ENCODE measurements at places on chromosomes 7 and 10.

DNA sequence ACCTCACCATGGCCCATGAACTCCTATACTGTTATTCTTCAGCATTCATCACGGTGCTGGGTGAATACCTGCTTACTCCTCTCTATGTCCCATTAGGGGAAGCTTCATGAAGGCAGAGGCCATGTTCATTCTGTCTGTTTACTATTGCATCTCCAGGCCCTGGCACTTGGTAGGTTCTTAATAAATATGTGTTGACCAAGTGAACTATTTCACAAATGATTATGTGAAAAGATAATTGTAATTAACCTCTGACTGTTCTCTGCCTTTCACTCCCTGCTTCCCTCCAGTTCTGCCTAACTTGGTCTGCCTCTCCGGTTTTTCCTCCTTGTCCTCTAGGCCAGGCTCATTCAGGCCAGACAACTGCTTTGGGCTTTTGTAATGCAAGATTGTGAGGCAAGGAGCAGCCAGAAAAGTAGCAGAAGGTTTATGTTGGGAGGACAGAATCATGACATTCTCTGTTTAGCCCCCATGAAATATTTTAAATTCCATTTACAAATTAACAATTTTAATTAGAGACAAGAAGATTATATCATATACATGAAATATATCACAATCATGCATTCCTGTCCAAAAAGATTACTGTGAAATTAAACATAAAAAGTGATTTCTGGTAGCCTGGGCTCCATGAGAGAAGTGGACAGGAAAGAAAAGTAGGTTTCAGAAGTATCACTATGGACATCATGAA, 42.1 kb upstream of the PLXNA4 start:
- DNase-seq, result no peak

- DNase-seq, result no peak
These were observed 7.0 kb downstream of the CALML3 start for GRCh38 chr10:5531558-5532306.

DNA sequence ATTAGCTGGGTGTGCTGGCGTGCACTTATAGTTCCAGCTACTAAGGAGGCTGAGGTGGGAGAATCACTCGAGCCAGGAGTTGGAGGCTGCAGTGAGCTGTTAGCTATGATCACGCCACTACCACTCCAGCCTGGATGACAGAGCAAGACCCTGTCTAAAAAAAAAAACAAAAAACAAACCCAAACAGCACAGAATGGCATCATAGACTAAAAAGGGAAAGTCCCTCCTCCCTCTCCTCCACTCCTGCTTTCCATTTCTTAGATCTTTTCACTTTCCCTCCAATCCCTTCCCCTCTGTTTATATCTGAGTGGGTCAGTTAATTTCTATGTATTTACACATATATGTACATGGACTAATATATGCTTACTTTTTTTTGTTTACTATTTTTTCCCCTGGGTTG, 10.4 kb upstream of the PIP4K2A start:
- no peak for DNase-seq

DNA sequence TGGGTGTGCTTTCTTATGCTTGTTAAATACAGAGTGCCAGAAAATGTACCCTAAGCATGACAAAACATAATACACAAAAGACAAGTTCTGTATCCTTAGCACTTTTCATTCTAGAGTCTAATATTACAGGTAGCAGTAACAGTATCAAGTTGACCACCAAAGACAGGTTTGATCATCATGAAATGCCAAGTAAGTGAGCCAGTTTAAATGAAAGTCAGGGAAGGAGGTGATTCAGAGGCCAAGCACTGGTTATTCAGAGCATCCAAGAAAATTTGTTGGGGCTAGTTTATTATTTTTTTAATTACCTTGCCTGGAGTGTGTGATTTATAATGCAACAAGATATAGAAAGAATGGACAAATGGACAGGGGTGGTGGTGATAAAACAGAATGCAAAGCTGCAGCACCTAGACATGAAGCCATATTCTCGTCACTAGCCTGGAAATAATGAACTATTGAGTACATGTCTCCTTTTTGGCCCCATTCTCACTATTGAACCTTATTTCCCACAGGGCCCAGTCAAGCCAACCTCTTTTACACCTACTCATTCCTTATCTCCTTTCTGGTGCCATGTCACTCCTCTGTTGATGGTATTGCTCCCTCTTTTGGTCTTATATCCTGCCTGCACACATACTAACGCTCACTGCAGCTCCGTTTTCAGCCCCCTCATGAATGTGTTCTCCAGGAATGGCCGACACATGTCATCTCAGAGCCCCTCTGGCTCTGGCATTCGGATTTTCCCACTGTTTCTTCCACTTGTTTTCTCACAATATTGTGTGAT, 78.6 kb upstream of the GLCCI1 start:
- DNase-seq, result no peak

- no peak for DNase-seq
These were observed 3.0 kb upstream of the TSPAN14 start for GRCh38 chr10:80451132-80451531.

- DNase-seq, result no peak
These were observed 2.0 kb upstream of the RNF32 start for GRCh38 chr7:156638443-156639077.

GRCh38 chr7:1678081-1678543, 8.0 kb downstream of the ELFN1 start:
- DNase-seq, result no peak

DNA sequence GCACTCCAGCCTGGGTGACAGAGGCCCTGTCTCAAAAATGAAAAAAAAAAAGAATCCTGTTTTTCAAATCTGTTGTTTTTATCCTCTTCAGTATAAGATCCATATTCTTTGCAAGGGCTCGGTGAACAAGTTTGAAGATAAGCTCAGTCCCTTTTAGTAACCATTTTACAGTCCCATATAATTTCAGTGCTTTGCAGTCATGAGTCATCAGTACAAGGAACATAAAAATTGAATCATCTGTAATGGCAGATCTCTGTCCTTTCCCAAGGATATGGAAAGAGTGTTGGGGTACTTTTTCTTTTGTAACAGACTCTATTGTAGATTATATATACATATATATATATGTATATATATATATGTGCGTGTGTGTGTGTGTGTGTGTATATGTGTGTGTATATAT, 52.2 kb upstream of the ZPBP start:
- DNase-seq, result no peak

DNA sequence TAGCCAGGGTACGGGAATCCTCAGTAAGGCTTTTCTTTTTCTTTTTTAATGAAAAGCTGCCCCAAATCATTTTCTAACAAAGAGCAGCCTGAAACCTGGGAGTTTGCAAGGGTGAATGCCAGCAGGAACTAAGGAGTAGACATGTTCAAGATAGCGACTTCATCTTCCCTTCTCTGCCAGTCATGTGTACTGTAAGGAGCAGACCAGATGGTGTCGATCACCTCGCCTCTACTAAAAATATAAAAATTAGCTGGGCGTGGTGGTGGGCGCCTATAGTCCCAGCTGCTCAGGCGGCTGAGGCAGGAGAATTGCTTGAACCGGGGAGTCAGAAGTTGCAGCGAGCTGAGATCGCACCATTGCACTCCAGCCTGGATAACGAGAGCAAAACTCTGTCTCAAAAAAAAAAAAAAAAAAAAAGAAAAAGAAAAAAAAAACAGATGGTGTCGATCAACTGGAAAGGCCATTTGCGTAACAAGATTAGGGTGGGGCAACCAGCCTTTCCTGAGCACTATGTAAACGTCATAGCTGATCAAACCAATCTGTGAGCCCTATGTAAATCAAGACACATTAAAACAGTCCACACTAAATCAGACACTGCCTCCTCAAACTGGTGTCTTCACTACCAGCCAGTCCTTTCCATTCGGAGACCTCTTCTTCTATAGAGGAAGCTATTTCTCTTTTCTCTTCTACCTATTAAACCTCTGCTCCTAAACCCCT, 33.8 kb downstream of the NOLC1 start:
- no peak for DNase-seq

DNA sequence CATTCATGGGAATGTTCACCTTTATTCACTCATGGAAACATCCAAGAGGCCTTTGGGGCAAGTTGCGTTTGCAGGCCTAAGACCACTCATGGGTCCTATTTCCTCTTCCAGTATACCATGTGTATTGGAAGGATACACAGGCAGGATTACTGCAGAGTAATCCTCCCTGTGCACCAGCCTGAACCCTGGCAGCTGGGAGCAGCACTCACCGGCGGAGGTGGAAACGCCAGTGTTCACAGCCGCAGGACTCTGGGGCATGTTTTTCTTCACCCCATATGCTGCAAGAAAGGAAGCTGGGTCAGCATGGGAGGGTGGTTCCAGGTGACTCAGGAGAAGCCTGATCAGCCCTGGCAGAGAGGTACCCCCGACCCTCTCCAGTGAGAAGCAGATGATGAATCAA, 24.5 kb downstream of the COL17A1 start:
- DNase-seq, result no peak

DNA sequence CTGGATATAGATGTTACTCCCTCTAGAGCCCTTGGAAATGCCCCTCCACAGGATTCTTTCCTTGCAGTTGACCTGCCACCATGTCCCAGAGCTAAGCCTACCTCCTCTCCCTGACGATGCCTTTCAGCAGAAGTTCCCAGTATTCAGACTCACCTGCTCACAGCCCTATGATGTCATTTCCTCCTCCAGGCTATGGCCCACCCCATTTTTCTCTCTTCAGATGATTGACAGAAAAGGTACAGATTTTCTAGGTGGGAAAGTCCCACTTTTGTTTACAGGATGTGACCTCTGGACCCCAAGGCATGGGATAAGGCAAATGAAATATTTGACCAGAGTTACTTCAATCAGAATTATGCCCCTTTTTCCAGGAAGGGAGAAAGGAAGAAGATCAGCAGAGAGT, 280.2 kb upstream of the PHYHIPL start:
- DNase-seq, result no peak

- no peak for DNase-seq
These were observed 131.3 kb downstream of the DPP6 start for GRCh38 chr7:154183482-154183881.

All from uterus (tissue), 4 donors.